ENCODE measurements at places on chromosomes 3 and 15.

DNA sequence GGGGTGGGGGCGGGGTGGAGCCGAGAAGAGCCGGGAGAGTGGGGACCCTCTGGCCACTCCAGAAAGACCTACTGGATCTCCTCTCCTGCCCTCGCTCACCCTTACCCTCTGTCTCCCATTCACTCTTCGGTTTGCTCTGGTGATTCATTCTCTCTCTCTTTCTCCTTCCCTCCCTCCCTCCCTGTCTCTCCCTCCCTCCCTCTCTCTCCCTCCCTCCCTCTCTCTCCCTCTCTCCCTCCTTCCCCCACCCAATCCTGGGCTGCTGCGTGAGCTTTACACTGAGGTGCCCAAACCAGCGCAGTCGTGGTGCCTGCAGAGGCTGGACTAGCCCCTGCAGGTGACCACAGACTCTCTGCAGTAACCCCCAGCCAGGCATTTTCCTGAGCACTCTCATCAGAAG, 32.2 kb upstream of the ADAMTS17 start:
- DNase-seq, result no peak

GRCh38 chr15:78057803-78058202, 19.7 kb downstream of the TBC1D2B start:
- DNase-seq, result no peak

GRCh38 chr3:177405191-177405672, 207.9 kb upstream of the TBL1XR1 start:
- no peak for DNase-seq

- DNase-seq, result no peak
Observed at GRCh38 chr3:28077572-28077971, 163.8 kb upstream of the CMC1 start.

- DNase-seq, result no peak
Observed at GRCh38 chr15:85388566-85389305, 8.3 kb downstream of the AKAP13 start.

GRCh38 chr3:126414961-126415660, 20.4 kb downstream of the CFAP100 start:
- DNase-seq, result no peak

DNA sequence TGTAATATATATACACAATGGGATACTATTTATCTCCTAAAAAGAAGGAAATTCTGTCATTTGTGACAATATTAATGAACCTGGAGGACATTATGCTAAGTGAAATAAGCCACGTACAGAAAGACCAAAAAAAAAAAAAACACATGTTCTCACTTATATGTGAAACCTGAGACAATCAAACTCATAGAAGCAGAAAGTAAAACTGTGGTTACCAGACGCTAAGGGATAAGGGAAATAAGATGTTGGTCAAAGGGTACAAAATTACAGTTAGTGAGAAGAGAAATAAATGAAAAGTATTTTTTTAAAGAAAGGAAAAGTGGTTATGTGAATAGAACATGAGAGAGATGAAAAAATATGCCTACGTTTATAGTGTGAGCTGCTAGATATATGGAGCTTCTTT, 101.1 kb downstream of the CPNE4 start:
- DNase-seq, result no peak

GRCh38 chr3:10706740-10707399, 109.2 kb upstream of the SLC6A11 start:
- DNase-seq, result no peak

DNA sequence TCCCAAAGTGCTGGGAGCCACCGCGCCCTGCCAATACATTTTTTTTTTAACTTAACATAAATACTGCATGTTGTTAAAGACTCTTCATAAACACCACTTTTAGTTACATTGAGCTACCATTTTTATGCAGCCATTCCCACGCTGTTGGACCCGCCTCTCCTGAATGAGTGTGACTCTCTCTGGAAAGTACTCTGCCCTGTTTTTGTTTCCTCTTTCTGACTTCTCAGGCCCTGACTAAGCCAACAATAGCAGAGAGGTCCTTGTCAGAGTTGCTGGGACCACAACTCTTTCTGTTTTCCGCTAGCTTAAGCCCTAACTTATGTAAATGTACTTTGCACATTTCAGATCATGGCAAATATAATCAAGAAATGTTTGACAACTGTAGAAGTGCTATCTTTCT, 35.2 kb downstream of the PARP15 start:
- no peak for DNase-seq

DNA sequence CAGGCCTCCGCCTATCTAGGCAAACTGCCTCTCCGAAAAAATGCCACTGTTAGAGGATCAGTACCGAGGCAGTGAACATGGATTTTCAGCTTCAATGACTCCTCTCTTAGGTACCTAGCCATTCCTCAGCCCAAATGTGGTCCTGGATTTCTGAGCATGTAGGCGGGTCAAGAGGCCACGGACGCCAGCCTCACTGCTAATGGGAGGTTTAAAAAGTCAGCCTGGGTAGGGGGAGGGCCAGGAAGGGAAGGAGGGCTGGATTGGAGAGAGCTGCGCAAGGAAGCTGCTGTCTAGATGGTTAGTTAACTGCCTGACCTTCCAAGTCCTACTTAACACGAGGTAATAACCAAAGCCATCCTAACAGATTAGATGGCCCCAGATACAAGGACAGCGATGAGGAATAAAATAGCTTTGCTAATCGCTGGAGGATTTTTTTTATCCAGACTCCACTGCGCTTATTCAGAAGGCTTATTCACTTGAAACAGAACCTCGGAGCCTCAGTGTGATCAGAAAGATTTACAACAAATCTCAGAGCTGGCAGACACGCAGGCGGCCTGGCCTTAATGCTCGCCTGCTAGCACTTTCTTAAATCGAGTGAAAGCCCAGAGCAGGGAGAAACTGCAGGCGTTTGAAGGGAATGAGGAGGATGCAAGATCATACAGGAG, 34.3 kb downstream of the TLE3 start:
- DNase-seq, result no peak

DNA sequence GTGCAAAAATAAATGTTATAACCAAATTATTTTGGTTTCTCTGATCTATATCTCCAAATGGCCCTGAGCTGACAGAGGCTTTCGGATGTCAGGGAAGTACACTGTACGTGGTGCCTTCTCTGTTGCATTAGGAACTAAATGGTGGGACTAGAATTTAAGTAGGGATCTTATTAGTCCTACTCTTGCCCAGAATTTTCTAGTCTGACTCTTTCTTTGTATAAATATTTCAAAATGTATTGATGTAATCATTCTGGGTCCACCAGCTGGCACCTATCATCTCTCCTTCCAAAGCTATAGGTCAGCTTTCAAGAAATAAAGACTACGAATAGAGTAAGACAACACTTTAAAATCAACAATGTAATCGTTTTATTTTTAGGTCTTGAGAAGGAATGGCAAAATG, 22.3 kb upstream of the MLF1 start:
- DNase-seq, result no peak

- no peak for DNase-seq
Observed at GRCh38 chr3:126873416-126873815, 109.5 kb upstream of the PLXNA1 start.

- DNase-seq, result no peak
Observed at GRCh38 chr3:133492159-133492741, 81.2 kb upstream of the CDV3 start.

- no peak for DNase-seq
Observed at GRCh38 chr3:13480340-13481318, 523 bp downstream of the HDAC11 start.

GRCh38 chr3:127844326-127844942, 22.1 kb upstream of the MGLL start:
- no peak for DNase-seq

- DNase-seq, result no peak
Observed at GRCh38 chr15:62950462-62950931, 92.0 kb upstream of the TPM1 start.

- DNase-seq, result no peak
Observed at GRCh38 chr3:189985948-189986347, 134.7 kb downstream of the P3H2 start.

GRCh38 chr3:3666664-3667063, 132.6 kb upstream of the LRRN1 start:
- DNase-seq, result no peak

- DNase-seq, result no peak
Observed at GRCh38 chr15:66592505-66593218, 26.9 kb upstream of the LCTL start.

DNA sequence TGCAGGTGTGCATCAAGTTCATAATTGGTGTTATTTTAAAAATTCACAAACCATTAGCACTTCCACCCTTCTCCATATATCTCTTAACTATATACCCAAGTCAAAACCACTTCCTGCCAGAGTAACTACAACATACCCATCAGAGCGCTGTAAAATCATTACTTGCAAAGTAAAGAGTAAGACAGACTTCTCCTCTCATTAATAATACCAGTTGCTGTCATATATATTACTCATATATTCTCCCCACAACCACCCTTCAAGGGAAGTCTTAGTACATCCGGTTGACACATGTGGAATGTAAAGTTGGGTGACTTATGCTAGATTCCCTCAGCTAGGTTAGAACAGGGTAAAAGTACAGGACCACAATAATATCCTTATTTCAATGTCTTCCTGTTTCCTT, 5.6 kb downstream of the TERC start:
- no peak for DNase-seq

- no peak for DNase-seq
Observed at GRCh38 chr3:149319750-149320149, 13.7 kb downstream of the TM4SF18 start.

DNA sequence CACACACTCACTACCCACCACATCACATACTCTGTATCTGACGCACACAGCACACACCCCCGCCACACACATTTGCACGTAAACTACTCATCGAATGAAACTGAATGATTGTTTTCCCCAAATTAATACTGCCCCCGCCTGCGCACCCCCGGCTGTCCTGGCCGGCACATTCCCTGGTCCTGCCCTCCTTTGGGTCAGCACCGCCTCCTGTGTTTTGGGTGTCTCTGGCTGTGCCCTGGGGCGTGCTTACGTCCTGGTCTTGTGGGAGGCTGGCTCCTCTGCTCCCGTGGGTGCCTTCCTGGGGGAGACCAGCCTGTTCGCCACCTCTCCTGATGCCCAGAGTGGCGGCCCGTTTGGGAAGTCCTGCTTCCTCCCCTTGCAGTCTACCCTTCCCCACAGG, 30.2 kb downstream of the APBA2 start:
- DNase-seq, result no peak

GRCh38 chr3:157913741-157914150, 192.5 kb downstream of the SHOX2 start:
- no peak for DNase-seq

DNA sequence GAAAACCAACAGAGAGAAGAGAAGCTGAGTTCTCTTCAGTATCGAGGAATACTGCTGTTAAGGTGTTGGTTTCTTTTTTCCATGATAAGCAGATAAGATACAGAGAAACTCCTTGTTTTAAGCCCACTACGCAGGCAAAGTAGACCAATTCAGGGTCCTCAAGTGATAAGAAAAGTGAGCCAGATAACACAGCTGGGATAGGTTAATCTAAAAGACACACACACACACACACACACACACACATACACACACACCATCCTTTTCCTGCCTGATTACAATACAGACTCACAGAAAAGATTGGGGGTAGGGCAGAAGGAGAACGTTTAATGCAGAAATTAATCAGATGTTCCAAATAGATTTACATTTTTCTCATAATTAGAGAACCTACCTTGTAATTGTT, 6.5 kb upstream of the PHLDB2 start:
- no peak for DNase-seq

DNA sequence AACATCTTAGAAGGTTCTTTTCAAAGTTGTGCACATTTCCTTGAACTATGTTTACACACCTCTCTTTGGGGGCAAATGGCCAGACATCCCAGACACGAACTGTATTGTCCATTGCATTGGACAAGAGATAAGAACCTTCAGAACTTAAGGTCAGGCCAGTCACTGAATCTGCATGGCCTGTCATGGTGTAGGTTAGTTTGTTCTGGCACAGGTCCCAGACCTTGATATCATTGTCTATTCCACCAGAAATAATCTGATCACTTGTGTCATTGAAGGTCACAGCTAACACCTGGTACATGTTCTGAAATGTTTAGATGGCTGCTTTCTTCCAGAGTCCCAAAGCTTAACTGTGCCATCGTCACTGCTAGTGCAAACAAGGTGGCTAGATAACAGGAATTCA, 55.7 kb downstream of the KCNAB1 start:
- no peak for DNase-seq

GRCh38 chr15:64009798-64010261, 36.5 kb downstream of the DAPK2 start:
- DNase-seq, result peak; percentile 31

- no peak for DNase-seq
Observed at GRCh38 chr3:197356275-197356674, 57.9 kb upstream of the DLG1 start.

- no peak for DNase-seq
Observed at GRCh38 chr3:168583977-168584376, 488.3 kb upstream of the GOLIM4 start.

DNA sequence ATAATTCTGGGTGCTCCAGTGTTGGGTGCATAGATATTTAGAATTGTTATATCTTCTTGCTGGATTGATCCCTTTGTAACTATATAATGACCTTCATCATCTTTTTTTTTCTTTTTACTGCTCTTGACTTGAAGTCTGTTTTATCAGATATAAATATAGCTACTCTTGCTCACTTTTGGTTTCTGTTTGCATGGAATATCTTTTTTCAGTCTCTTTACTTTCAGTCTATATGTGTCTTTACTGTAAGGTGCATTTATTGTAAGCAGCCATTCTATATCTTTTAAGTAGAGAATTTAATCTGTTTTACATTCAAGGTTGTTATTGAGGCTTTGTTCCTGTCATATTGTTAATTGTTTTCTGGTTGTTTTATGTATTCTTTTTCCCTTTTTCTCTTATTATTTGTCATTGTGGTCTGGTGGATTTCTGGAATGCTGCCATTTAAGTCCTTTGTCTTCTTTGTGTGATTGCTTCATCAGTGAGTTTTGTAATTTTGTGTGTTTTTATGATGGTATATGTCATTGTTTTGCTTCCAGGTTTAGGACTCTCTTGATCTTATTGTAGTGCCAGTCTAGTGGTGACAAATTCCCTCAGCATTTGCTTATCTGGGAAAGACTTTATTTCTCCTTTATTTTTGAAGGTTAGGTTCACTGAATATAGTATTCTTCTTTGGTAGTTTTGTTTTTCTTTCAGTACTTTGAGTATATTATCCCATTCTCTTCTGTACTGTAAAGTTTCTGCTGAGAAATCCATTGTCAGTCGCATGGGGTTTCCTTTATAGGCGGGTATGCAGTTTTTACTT, 8.3 kb upstream of the PRR23C start:
- DNase-seq, result no peak

DNA sequence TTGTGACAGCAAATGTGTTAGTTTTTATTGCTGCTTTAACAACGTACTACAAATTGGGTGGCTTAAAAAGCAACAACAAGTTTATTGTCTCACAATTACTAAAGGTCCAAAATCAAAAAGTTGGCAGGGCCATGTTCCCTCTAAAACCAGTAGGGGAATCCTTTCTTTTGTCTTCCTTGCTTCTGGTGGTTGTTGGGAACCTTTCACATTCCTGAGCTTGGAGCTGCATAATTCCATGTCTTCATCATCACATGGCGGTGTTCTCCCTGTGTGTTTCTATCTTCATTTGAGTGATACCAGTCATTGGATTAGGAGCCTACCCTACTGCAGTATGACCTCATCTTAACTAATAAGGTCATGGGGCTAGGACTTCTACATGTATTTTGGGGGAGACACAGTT, 7.4 kb downstream of the SPRED1 start:
- DNase-seq, result no peak
